ENCODE measurements at places on chromosomes 5 and 9. TPM values are rescaled to one million over a fixed set of nuclear protein-coding genes. Genes with fewer than 3 reads are reported as not detected.

SLC25A2 gene
- not detected for polyA plus RNA-seq

RASEF gene
- 0.04 TPM for polyA plus RNA-seq

FOXD4L4 gene
- polyA plus RNA-seq = not detected

PCDHA1 gene
- 5.3 TPM for polyA plus RNA-seq

MYOT gene
- polyA plus RNA-seq = 1.7 TPM

ST6GALNAC6 gene
- 2.7 TPM for polyA plus RNA-seq

UAP1L1 gene
- polyA plus RNA-seq = not detected

DDX4 gene
- not detected for polyA plus RNA-seq

LURAP1L gene
- 3.6 TPM for polyA plus RNA-seq

FOXD4L6 gene
- not detected for polyA plus RNA-seq

PRRC2B gene
- 7.4 TPM for polyA plus RNA-seq

ZNF883 gene
- 51.5 TPM for polyA plus RNA-seq

MED22 gene
- 3.0 TPM for polyA plus RNA-seq

RNF44 gene
- 6.7 TPM for polyA plus RNA-seq

FLT4 gene
- not detected for polyA plus RNA-seq

TAF1L gene
- polyA plus RNA-seq = not detected

MAMDC4 gene
- polyA plus RNA-seq = 0.12 TPM

RNF130 gene
- polyA plus RNA-seq = 31.2 TPM

TRIM36 gene
- polyA plus RNA-seq = 42.3 TPM

SPATA31D4 gene
- not detected for polyA plus RNA-seq

ANXA2R gene
- polyA plus RNA-seq = 0.28 TPM

TGFBR1 gene
- 4.2 TPM for polyA plus RNA-seq

Data from Purkinje cell (primary cell).